ENCODE measurements at places on chromosomes 2 and 18.

DNA sequence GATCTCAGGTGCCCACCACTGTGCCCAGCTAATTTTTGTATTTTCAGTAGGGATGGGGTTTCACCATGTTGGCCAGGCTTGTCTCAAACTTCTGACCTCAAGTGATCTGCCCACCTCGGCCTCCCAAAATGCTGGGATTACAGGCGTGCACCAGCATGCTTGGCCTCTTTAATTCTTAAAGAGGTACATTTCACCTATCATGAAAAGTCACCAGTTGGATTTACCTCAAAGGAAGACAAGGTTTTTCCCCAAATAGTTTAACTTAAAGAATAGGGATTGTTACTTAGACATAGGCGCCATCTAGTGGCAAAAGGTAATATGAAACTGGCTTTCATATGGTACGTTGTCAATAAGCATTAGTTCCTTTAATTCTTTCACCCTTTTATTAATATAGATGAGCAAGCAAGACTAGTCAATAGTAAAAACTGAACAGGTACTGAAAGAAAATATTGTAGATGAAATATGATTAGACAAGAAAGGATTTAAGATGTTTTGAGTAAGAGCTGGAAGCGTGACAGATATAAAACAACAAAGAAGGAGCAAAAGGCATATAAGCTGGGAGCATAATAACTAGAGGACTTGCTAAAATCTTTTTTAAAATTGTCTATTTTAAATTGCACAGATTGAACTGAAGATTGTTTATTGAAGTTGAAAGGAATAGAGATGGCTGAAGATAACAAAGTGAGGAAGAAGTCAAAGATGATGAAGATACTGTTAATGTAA is 35.0 kb upstream of the PSMD14 start:
- no peak for DNase-seq

GRCh38 chr2:8549273-8549922 is 132.5 kb upstream of the ID2 start:
- DNase-seq = peak; percentile 62

GRCh38 chr2:18170642-18171041 is 292.2 kb downstream of the KCNS3 start:
- DNase-seq = no peak

DNA sequence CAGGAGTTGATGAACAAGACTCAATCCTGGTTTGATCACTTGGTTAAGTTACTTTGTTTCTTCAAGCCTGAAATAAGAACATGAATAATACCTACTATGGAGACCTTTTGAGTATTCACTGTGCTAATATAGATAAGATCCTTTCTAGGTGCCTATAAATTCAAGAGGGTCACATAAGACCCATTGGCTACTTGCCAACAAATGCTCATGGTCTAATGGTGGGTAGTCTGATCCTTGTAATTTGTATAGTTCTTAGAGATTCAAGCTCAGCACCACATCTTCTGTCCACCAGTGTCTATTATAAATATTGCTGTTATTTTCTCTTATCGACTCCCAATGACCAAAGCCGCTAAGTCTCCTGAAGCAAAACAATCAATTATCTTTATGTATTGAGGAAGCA is 27.4 kb upstream of the ACSL3 start:
- no peak for DNase-seq

- DNase-seq = no peak
Observed at GRCh38 chr2:168641636-168642035, 160.8 kb upstream of the NOSTRIN start.

DNA sequence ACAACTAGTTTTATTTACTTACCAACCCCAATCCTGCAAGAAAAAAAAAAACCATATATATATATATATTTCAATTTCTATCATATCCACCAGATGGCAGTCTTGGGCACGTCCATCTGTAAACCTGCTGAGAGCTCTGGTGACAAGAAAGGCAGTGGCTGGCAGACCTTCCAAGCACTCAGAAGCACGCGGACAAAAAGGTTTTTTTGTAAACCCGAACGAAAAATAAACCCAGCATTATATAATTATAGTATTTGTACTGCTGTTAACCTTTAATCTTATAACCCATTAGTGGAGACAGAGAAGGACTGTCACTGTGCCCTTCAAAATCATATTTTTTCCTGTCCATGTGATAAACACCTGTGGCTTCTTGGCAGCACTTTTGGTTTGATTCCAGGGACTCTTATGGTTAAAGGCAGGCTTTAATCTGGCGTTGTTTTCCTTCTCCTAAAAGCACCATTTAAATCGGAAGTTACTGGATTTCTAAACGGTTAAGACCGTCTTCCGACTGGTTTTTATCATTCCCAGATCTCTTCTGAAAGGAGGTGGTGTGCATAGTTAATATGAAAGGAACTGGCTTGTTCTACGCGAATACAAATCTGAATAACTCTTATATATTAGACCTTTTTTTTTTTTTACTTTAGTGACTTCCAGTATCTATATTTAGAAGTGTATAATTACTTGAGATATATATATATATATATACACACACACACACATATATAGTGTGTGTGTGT is 31.0 kb upstream of the SLC3A1 start:
- no peak for DNase-seq

GRCh38 chr2:108825254-108825653 is 38.7 kb downstream of the CCDC138 start:
- no peak for DNase-seq

DNA sequence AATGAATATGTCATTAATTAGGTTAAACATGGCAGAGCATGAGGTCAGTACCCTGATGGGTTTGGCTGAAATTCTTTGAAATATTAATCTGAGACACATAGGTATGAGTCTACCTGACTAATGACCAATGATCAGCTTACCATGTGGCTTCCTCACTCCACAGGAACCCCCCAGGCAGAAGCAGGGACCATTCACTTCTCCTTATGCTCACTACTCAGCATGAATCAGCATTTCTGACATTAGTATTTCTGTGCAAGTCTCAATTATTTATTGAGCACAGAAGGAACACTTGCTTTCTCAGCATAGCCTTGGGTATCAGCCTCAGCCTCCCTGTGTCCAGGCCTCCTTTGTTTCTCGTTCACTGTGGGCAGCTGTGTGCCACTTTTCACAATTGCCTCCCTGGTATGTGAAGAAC is 9.3 kb upstream of the KCNE4 start:
- no peak for DNase-seq

DNA sequence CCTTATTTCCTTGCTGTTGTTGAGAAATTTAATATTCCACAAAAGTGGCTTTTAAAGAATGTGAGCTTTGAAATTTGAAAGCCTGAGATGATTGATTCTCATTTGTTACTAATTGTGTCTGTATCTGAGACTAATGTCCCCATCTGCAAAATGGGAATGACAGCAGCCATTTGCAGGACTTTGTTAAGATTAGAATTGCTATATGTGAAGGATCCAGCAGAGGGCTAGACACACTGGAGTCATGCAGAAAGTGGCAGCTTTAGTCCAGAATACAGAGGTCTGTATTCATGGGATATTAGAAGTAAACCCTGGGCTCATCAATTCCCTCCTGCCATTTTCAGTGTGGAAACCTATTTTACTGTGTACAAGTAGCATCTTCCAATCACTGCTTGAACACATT is 296.5 kb upstream of the GYPC start:
- no peak for DNase-seq

GRCh38 chr2:120253021-120253882 is 600 bp downstream of the RALB start:
- DNase-seq = peak; percentile 87

DNA sequence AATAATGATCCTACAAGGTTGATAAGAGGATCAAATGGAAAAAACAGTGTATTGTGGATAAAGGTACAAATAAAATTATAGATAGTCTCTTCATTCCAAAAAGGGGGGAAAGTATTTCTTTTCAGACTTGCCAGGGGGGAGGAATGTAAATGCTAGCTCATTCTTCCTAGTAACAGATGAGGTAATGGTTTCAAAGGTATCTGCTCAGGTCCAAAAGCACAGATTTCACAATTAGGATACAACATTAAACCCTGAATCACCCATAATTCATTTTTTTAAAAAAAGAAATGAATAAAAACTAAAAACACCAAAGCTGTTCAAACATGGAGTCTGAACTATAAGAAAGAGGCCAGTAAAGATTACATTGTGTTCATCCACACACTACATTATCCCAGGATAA is 142.0 kb downstream of the ATAD2B start:
- no peak for DNase-seq
